GM23338 (cell line): ENCODE measurements at places on chromosomes 7 and 10.

- no peak for DNase-seq
These were observed 51.1 kb downstream of the CYP26A1 start for GRCh38 chr10:93124580-93125318.

DNA sequence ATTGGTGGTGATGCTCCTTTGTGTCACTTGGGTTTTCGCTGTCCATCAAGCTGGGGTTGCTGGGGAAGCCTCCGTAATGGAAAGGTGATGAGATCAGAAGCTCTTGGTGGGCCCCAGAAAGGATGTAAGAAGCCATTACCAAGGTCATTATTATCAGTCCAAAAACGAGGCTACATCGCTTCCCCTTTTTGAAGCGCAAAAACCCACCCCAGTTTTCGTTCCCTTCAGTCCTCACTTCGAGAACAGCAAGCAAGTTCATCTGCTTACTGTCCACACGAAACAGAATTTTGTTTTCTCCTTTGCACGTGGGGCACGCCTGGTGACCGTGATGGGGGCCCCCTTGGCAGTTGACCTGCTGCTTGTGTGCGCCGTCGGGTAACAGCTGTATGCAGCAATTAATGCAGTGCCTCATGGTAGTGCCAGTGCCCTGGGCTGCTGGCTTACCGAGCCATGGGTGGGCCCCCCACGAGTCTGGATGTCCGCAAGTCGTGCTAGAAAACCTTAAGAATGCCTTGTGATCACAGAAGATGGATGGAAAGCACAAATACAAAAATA lies 47.5 kb downstream of the CHST15 start:
- DNase-seq: no peak

- no peak for DNase-seq
These were observed 177.3 kb upstream of the PHYHIPL start for GRCh38 chr10:58998924-58999713.

- DNase-seq: no peak
These were observed 1.0 kb downstream of the LRRC17 start for GRCh38 chr7:102913826-102914225.

GRCh38 chr7:69398986-69399385 lies 199.3 kb upstream of the AUTS2 start:
- DNase-seq: peak; percentile 43

DNA sequence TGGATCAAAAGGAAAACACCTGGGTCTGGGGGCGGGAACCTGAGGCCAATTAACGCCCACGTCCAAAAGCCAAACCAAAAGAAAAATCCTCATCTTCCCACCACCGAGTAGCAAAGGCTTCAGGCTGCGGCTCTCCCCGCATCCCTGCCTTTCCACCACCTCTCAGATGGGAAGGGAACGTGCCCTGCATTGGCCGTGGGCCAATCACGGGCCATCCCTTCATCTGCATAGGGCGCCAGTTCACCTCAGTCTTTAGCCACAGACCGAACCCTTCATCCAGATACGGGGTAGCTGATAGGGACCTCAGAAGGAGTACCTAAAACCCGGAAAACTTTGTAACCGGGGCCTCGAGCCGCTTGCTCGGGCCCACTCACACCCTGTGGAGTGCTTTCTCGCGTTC lies 626 bp downstream of the PRPF18 start:
- DNase-seq: peak; percentile 60

GRCh38 chr7:104240401-104240800 lies 32.6 kb upstream of the ORC5 start:
- DNase-seq: no peak

GRCh38 chr7:65216469-65216868 lies 157.2 kb upstream of the ZNF92 start:
- peak; percentile 89 for DNase-seq

- DNase-seq: no peak
These were observed 56.3 kb upstream of the CAMK2B start for GRCh38 chr7:44381494-44382220.

DNA sequence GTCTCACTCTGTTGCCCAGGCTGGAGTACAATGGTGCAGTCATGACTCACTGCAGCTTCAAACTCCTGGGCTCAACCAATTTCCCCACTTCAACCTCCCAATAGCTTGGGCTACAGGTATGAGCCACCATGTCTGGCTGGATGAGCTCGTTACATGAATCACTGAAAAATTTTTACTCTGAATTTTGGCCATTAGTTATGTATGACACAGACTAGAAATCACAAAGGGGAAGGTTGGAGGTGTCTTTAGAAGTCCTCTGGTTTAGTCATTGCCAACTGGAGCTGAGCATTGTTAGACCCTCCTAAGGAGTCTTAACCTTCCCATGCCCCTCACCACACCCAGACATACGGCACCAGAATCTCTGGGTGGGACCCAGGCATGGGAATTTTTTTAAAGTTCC lies 34.7 kb downstream of the SVIL start:
- no peak for DNase-seq

- DNase-seq: no peak
These were observed 19.3 kb downstream of the IL15RA start for GRCh38 chr10:5958077-5958476.

DNA sequence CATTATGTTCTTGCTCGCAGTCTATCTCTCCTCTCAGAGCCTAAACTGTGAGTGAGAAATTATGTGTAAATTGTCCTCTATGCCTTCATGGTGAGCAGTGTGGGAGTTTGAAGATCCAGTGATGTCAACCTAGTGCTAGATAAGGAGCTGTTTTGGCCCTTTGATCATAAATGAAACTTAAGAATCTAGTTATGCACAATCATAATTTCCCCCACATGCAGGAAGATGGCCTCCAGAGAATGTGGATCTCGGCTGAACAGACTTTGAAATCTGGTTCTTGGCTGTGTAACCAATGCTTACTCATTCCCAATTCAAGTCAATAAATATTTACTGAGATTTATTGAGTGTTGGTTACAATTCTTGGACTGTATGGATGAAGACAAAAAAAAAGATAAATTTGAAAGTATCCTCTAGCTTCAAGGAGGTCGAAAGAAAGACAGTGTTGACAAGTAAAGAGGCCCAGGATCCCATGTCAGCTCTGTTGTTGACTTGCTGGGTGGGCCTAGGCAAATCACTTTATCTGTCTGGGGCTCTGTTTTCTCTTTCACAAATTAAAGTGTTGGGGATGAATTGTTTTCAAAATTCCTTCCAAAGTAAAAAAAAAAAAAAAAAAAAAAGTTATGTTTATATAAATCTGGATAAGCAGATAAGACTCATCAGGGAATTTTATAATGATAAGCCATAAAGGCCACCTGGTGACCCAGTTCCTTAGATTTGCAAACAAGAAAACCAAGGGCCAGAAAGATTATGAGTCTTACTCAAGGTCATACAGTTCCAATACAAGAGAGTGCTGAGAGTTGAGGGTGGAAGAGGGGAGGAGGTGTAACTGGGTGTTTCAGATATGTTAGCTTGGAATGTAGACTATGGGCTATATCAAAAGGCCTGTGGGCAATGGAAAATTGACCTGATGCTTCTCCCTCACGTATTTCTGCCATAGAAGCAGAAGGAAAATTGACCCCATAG lies 969.9 kb downstream of the KCNMA1 start:
- DNase-seq: no peak

- no peak for DNase-seq
These were observed 237.8 kb downstream of the KIAA1217 start for GRCh38 chr10:24446739-24447138.

DNA sequence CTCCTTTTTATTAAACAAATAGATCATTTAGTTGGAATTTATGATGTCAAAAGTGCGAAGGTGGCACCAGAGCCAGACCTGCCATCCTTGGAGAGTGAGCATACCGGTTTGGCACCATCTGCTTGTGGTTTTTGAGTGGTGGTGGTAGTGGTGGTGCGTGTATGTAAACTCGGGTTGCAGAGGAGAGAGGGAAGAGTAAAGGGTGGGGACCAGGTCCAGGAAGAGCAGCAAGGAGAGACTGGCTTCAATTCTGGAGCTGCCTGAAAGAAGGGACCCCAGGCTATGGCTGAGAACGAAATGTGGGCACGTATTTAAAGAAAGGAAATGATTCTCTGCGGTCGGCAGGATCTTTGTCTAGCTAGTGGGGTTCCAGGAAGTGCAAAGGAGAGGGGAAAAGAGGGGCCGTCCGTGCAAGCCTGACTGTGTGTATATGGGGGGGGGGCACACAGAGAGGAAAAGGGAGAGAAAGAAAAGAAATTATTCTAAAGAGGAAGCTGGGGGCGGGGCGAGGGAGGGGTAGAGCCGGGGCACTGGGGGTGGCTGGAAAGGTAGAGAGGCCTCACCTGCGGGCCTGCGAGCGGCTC lies 448 bp upstream of the GOLGA7B start:
- DNase-seq: peak; percentile 41

DNA sequence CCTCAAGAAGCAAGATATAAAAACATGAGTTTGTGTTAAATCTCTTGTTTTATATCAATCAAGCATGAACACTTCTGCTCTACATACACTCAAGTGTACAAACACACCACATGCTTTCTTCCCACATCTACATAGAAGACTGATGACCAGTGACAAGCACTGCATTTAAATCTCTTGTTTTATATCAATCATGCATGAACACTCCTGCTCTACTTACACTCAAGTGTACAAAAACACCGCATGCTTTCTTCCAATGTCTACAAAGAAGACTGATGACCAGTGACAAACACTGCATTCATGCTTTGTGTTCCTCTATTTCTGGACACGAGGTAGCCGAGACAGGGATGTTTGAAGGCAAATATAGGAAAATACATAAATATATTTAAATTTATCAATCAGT lies 642.0 kb upstream of the PFKP start:
- no peak for DNase-seq

- no peak for DNase-seq
These were observed 23.1 kb upstream of the ITGA8 start for GRCh38 chr10:15742836-15743235.

- DNase-seq: no peak
These were observed 414.2 kb upstream of the SEMA3C start for GRCh38 chr7:81333004-81333403.

- DNase-seq: no peak
These were observed 45.3 kb upstream of the OSBPL3 start for GRCh38 chr7:25025218-25025671.

- no peak for DNase-seq
These were observed 731.8 kb downstream of the PHTF2 start for GRCh38 chr7:78530351-78530750.

DNA sequence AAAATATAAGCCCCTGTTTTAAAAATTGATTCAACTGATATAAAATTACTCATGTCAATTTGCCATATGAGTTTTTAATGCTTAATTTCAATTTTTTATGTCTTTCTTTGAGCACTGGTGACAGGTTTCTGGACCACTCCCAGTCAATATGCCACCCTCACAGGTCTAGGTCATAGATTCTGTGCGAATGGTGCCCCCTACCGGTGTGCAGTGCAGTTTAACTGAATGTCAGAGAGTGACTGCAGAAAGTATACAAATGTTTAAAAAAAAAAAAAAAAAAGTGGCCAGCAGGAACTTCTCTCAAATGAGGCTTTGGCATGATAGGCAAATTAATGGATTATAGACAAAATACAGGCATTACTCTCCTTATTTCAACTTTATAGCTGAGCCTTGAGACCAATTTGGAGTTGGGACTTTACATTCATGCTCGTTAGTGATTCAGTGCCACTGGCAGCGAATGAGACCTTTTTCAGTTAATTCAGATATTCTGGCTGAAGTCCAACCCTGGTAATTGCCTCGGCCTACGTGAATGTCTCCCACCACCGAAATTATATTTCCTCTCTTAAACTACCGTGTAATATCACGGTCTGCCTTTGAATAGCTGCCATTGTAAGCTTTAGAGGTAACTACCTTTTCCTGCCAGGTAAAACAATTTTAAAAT lies 427.6 kb downstream of the PHTF2 start:
- peak; percentile 86 for DNase-seq

- DNase-seq: no peak
These were observed 48.3 kb upstream of the RNF32 start for GRCh38 chr7:156592155-156592884.

DNA sequence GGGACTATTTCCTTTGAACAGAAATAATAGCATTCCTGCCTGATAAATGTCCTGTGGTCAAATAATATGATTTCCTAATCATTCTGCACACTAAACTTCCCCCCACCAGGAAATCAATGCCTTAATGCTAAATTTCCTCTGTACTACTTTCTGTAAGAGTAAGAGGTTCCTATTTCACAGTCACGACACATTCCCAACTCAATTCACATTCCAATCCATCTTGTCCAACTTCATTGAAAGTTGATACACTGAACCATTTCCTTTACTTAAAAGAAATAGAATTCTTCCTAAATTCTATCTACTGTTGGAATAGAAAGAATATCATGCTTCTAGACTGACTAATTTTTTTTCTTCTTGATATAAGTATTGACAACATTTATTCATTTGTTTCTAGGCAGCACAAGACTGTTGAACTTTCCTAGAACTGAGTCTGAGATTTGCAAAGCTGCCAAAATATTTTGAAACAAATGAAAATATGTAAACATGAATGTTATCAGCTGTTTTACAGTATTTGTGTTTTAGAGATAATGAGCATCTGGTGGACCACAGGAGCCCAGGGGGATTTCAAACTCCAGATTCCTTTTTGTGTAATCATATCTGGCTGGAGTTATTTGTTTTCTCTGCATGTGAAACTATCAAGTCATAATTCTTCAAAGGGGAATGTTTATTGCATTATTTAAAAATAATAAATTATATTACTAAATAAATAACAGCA lies 121.5 kb downstream of the TPST1 start:
- no peak for DNase-seq

GRCh38 chr7:139271718-139272628 lies 40.9 kb downstream of the UBN2 start:
- DNase-seq: no peak

DNA sequence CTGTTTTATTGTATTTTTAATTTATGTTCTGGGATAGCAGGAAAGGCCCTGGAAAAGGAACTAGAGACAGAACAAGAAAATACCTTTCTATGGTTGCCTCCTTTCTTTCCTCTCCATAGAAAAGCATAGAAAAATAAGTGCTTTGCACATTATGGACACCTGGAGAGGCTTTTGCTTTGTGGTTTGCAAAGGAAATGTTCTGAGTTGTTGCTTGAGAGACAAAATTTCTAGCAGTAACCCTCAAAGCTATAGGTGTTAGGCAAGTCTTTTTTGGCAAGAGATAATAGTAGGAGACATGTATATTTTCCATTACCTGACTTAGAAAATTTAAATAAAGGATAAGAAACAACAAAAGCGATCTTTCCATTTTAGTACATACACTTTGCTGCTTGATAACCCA lies 378.6 kb upstream of the PRKCQ start:
- no peak for DNase-seq
